Effector CD8-positive, alpha-beta T cell (primary cell): ENCODE measurements at places on chromosomes 5 and 9.

DNA sequence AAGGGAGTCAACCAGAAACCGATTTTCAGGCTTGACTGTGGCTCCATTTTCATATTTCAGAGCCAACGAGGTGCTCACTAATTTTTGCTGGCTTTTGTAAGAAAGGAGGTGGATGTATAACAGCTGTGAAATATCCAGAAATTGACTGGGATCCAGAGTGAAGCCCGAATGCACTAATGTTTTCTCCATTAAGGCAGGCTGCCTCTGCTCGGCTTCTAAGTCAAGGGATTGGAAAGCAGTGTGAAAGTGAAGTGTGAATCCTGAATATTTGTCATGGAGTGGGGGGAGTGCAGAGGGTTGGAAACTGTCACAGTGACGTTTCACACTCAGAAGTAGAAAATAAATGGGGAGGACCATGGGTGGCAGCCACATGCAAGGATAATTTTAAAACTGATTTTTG lies 237.4 kb downstream of the GOLPH3 start:
- DNase-seq, result no peak

DNA sequence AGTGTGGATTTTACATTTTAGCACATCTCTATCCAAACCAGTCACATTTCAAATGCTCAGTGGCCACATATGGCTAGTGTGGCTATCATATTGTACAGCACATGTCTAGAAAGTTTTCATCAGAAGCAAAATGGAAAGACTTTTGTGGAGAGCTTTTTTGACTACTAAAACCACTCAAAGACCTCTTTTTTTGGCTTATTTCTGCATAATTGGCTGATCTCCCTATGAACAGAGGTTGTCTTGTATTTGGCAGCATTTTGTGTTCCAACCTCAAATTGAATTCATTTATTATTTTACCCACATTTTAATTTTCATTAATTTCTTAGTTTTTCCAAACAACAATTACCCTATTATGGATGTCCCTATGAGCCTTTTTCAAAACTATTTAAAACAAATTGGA lies 395.7 kb downstream of the TLE1 start:
- no peak for DNase-seq

- no peak for DNase-seq
Measured at GRCh38 chr5:157574456-157575380, 857 bp downstream of the ADAM19 start.

GRCh38 chr9:124754289-124754688 lies 16.8 kb downstream of the NR6A1 start:
- no peak for DNase-seq

DNA sequence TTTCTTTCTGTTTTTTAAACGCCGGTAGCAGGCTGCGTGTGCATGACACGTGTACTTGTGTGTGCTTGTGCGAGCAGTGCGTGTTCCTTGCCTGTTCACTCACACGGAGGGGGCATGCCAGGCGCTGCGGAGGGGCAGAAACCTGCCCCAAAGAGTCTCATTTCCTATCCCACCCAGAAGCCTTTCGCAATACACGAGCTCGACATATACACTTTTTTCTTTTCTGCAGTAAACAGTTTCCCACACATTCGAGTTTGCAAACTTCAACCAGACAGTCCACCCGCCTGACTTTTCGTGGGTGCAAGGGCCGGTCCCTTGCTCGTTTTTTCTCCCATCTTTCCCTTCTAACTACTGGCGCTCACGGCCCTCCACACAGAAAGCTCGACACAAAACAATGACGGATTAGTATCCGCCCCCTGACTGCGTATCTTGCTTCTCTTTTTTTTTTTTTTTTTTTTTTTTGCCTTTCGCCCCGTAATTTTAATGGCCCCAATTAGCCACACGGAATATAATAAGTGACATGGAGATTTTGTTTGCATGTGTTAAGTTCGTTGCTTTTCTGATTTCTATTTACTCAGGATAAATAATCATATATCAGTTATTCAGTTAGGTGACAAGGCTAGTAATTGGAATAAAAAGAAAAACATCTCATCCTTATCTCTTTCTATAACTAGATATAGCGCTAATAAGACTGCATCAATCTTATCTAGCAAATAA lies 5.3 kb upstream of the OTP start:
- no peak for DNase-seq

GRCh38 chr9:86721843-86722705 lies 225.2 kb downstream of the GAS1 start:
- no peak for DNase-seq

DNA sequence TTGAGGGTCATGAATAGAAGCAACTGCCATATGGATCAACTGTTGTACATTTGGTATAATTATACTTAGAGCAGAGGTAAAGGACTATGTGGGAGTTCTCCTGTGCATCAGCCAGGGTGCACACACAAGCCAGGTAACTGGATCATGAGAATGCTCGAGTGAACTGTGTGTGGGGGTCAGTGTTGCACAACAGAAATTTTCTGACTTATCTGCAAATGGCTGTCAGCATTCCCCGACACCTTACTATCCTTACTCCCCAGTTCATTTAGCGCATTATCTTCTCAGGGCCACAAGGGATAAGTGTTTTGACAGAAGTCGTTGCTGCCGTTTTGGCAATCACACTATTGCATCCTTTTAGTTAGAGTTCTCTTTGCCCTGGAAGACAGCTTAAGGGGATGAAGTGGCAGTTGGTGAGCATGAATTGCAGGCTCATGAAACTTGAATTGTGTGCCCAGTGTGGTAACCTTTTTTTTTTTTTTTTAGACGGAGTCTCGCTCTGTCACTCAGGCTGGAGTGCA lies 1.7 kb downstream of the CANX start:
- no peak for DNase-seq

GRCh38 chr5:55159763-55160492 lies at the start of gene GPX8:
Gene GPX8, plus strand, starts transcription at chr5:55160171. Its CDS starts 22 bp downstream, at chr5:55160193.
- DNase-seq, result peak; percentile 4

- no peak for DNase-seq
Measured at GRCh38 chr5:78182838-78183237, 111.7 kb downstream of the AP3B1 start.

DNA sequence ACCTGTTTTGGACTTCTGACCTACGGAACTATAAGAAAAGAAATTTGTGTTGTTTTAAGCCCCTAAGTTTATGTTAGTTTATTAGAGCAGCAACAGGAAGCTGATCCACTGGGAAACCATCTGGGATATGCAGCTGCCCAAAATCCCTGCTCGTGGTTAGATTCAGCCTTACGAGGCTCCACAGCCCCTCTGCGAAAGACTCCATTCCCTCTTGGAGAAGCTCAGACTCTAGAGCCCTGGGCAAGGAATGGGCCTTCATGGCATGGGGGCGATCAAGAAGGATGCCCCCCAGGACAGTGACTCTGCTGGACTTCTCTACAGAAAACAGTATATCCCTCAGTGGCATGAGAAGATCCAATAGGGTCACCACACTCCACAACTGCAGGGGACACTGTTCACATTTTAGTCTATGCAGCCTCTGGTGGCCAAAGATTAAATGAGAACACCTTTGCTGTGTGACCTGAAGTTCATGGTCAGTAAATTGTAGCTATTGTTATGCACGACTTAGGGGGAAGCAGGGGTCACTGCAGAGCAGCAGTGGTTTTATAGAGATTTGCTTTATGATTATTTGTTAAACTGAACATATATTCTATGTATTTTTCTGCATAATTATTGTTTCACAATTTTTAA lies 21.1 kb downstream of the IRF1 start:
- DNase-seq, result no peak
